NCI-H2081 (cell line): ENCODE measurements at places on chromosomes 5 and 9.

- peak; percentile 47 for DNase-seq
Observed at GRCh38 chr9:93183663-93184431, at the start of gene WNK2. Gene WNK2, plus strand, starts transcription at chr9:93184139. Its CDS starts 791 bp downstream, at chr9:93184930.

GRCh38 chr5:82720213-82721086 lies 356.7 kb downstream of the TMEM167A start:
- DNase-seq, result no peak

DNA sequence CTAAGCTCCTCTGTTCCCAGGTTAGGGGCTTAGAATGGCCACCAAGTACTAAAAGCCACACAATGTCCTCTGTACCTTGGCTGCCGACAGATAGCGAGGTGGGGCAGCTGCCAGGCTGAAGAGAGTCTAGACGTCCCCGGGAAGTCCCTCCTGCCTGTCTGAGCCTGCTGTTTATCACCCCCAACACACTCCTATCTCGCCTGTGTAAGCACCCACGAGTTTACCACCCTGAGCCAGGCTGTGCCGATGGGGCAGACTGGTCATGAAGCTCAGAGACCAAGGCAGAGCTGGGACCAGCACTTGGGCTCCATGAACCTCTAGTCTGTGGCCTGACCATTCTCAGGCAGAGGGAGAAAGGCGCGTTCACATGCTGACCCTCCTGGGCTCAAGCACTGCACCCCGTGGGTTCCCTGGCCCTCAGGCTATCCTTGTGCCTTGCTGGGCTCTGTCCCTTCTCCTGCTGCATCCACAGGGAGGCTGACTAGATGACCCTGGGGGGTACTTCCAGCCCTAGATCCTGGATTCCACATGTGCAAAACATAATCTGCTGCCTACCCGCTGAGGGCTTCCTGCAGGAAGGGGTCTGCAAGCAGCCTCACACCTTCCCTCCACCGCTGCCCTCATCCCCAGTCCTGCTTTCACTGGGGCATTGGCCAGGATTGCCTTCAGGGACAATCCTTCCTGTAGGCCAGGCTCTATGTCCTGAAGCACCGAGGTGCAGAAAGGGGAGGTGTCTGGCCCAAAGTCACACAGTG lies 18.6 kb upstream of the SLC25A51 start:
- DNase-seq, result no peak

DNA sequence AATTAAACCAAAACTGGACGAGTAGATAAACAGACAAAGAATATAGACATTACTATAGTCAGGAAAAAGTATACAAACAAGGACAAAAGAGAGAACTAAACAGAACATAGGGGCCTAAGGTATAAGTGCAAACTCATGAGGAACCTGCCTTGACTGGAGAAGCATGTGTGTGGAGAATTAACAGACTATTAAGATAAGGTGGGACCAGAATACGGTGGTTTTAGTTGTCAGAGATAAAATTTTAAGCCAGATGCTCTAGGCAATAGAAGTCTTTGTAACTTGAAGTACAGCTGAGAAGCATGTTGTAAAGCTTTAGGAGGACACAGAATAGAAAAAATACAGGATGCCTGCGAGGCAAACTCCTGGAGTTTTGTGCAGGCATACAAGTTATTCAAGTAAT lies 707.1 kb downstream of the PTPRD start:
- no peak for DNase-seq

DNA sequence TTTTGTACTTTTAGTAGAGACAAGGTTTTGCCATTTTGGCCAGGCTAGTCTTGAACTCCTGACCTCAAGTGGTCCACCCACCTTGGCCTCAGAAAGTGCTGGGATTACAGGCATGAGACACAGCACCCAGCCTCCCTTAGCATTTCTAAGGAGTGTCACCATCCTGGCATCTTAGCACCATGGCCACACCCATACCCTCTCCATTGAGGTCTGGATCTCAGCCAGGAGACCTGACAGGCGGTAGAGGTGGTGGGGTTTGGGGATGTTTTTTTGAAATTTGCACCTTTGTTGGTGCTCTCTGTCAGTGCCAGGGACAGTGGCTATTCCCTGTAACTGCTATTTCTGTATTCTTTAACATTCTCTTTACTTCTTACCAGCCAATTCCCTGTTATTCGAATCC lies 72.5 kb downstream of the TRIM36 start:
- no peak for DNase-seq

DNA sequence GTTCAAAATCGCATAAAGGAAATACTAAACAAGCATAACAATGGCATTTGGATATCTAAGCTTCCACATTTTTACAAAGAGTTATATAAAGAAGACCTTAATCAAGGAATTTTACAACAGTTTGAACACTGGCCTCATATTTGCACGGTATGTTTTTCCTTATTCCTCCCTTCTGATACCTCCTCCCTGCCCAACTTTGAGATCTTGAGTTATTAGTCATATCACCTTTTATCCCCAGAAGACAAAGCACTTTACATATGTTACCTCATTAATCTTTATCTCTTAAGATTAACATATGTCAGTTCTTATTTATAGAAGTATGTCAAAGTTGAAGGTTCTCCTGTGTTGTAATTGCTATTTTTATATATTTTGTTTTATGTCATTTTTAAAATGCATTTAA lies 29.8 kb downstream of the TDRD7 start:
- DNase-seq, result no peak

- no peak for DNase-seq
Observed at GRCh38 chr9:124368692-124369091, 46.5 kb downstream of the PSMB7 start.

DNA sequence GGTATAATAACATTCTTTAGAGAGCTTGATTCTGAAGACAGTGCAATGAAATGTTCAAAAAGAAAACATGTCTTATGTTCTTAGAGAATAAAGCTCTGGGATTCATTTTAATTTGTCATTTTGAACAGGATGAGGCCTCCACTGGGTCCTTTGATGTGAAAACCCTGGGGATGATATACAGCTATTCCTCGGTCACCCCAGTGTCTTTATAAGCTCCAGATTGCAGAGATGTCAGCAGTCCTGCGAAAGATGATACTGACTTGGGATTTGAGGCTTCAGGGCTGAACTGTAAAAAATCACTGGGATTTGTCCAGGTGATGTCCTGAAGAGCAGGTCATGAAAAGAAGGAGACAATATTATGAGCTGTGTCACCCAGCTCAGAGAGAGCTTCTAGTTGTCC lies 529.7 kb upstream of the ZNF608 start:
- DNase-seq, result no peak

- peak; percentile 36 for DNase-seq
Observed at GRCh38 chr9:27548055-27548741, 18.6 kb upstream of the MOB3B start.

DNA sequence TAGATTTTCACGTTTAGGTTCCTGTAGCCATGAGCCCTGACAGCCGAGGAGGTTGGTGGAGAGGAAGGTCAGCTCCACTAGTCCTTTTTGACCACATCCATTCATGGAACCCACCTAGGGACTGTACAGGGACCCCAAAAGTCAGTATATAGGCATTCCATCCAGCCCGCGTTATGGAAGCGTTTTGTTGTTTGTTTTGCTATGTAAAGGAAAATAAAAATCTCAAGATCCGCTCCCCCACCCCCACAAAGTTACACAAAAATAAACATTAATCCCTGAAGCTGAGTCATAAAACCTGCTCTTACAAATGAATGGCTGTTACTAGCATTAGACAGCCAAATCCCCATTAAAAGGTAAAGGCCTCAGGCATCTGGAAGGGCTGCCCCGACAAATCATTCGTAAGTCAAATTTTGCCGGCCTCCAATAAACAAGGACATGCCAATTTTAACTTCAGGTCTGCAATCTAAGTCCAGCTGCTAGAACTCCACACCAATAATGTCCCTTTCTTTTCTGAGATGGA lies 292.9 kb downstream of the MED10 start:
- DNase-seq, result no peak

- no peak for DNase-seq
Observed at GRCh38 chr5:905139-905642, 12.5 kb downstream of the TRIP13 start.

- DNase-seq, result no peak
Observed at GRCh38 chr5:127744241-127744640, 41.0 kb downstream of the CCDC192 start.

- DNase-seq, result no peak
Observed at GRCh38 chr5:31007672-31008071, 185.8 kb upstream of the CDH6 start.

DNA sequence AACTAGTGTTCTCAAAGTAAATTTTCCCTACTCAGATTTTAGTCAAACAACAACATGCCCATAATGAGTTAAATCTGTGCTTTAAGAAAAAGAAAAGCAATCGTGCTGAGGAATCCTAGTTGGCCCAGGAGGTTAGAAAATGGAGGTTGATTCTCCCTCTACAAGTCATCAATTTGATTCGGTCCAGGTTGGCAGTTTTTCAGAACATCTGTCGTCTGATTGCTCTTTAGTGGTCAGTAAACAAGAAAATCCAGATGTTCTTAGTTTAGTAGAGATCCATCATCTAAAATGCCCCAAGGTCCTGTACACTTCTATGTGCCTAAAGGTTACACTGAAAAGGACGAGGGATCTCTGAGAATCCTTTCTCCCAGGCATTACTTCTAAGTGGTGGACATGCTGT lies 659.2 kb downstream of the MTRR start:
- DNase-seq, result no peak

DNA sequence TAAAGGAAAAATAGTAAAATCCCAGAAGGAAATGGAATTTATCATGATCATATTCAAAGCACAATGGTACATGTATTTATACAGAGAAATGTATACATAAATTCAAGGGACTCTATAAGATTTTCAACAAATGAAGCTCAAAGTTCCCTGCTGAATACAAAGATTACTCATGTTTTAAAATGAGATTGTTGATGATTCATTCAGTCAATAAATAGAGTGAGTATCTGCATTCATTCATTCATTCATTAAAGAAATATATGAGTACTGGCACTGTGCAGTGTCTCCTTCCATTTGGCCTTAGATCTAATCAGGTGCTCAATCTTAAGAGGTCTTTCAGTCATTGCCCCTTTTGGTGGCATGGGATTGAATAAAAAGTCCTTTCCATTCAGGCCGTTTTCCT lies 310.0 kb downstream of the KIAA0825 start:
- no peak for DNase-seq

GRCh38 chr5:60509519-60509918 lies 190.4 kb downstream of the DEPDC1B start:
- DNase-seq, result no peak

DNA sequence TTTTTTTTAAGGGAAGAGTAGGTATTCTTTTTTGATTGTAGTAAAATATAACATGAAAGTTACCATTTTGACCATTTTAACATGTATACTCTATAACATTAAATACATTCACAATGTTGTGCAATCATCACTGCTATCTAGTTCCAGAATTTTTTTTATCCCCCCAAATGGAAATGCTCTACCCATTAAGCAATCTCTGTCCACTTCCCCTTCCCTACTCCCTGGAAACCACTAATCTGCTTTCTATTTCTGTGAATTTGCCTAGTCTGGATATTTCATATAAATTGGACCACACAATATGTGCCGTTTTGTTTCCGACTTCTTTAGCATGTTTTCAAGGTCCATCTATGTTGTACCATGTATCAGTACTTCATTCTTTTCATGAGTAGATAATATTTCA lies 429.5 kb downstream of the TLE1 start:
- no peak for DNase-seq

GRCh38 chr5:188488-189481 lies 2.5 kb upstream of the LRRC14B start:
- DNase-seq, result peak; percentile 97

DNA sequence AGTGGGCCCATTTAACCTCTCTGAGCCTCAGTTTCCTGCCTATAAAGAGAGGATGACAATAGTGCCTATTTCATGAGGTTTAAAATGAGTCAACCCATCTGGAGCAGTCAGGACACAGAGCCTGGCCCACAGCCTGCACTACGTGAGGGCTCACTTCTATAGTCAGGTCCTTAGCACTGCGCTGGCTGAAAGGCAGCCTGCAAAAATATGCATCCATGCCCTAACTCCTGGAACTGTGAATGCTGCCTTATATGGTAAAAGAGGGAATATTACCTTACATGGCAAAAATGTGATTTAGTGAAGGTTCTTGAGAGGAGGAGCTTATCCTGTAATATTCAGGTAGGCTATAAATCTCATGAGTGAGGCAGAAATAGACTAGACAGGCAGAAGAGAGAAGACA lies 98.5 kb downstream of the GABBR2 start:
- no peak for DNase-seq

DNA sequence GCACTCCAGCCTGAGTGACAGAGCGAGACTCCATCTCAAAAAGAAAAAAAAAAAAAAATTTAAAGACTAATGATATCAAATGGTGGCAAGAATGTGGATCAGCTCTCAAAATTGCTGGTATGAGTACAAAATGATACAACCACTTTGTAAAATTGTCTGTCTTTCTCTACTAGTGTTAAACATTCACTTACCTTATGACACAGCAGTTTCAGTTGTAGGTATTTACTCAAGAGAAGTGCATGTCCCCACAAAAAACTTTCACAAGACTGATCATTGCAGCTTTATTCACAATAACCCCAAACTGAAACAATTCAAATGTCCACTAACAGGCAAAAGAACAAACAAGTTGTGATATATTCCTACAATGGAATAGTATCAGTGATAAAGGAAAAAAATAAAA lies 14.7 kb upstream of the CETN3 start:
- DNase-seq, result no peak

GRCh38 chr5:14221732-14222131 lies 78.6 kb downstream of the TRIO start:
- DNase-seq, result no peak

DNA sequence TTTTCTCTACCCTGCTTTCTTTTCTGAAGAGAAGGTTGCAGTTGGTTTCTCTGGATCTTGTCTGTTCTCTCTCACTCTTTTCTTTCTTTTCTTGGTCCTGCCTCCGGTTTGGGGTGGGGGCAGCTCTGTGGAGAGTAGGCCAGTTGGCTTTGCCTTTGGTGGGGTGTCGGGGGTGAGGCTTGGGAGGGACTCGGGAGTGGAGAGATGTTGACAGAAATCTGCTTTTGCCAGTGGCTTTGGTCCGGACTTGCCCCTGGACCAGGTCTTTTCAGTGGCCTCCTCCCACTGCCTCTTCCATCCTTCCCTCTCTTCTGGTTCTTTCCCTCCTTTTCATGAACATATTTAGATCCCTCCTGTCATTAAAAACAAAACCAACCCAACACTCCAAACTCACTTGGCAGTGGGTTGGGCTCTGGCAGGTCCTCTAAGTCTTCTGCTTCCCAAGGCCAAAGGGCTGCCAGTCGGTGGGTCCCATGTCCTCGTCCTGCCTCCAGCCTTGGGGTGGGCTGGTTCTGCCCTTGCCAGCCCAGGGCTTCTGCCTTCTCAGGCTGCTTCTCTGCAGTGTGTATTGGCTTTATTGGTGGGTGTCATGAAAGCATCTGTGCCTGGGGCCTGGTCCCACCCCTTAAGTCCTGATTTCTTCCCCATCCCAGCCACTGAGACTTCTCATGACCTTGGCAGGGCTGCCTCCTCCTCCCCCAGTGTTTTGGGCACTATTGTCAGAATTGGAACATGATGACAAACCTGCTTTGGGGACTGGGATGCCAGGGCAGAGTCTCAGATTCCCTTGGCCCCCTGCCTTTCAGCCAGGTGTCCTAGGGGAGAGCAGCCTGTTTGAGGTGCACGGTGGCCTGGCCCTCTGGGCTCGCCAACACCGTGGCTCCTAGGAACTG lies 16.9 kb downstream of the ANKRD33B start:
- DNase-seq, result no peak

GRCh38 chr9:75850459-75851200 lies 39.8 kb upstream of the PCSK5 start:
- DNase-seq, result no peak
